Activated CD8-positive, alpha-beta T cell treated with anti-CD3 and anti-CD28 coated beads, Interleukin-2, amount 10 ng/mL, durations not matched to agents 7 days and 5 days (primary cell): ENCODE measurements at places on chromosomes 3 and 15. TPM values are rescaled to one million over a fixed set of nuclear protein-coding genes. Genes with fewer than 3 reads are reported as not detected.

- H3K36me3 ChIP-seq: peaks cover 6% of the 10 kb centered on the region
- no peak overlapping the region for H3K27ac ChIP-seq
- peaks cover 27% of the 10 kb centered on the region for H3K4me1 ChIP-seq
- no peak overlapping the region for H3K4me3 ChIP-seq
- no peak for DNase-seq
Measured at GRCh38 chr15:94606286-94606685, 374.9 kb downstream of the MCTP2 start.

- H3K36me3 ChIP-seq: peaks cover 2% of the 10 kb centered on the region
- H3K27me3 ChIP-seq: peaks cover 63% of the 10 kb centered on the region
- H3K27ac ChIP-seq: no peak overlapping the region
- no peak overlapping the region for H3K4me3 ChIP-seq
- no peak for DNase-seq
Measured at GRCh38 chr3:45858809-45859543, 17.1 kb upstream of the LZTFL1 start.

DNA sequence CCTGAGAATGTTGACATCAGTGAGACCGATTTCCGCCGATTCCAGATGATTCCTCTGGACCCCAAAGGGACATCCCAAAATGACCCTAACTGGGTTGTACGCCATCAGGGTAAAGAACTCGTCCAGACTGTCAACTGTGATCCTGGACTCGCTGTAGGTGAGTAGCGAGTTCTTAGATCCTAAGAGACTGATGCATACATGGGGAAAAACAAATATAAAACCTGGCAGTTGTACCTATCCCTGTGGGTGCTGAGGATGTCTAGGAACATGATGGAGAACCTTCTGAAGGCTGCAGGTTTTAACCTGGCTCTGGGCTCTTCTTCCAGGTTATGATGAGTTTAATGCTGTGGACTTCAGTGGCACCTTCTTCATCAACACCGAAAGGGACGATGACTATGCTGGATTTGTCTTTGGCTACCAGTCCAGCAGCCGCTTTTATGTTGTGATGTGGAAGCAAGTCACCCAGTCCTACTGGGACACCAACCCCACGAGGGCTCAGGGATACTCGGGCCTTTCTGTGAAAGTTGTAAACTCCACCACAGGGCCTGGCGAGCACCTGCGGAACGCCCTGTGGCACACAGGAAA is 12.3 kb downstream of the THBS1 start:
- no peak overlapping the region for H3K27ac ChIP-seq
- peaks cover 10% of the 10 kb centered on the region for H3K36me3 ChIP-seq
- DNase-seq: no peak
- H3K27me3 ChIP-seq: peaks cover 9% of the 10 kb centered on the region
- H3K4me3 ChIP-seq: no peak overlapping the region

DNA sequence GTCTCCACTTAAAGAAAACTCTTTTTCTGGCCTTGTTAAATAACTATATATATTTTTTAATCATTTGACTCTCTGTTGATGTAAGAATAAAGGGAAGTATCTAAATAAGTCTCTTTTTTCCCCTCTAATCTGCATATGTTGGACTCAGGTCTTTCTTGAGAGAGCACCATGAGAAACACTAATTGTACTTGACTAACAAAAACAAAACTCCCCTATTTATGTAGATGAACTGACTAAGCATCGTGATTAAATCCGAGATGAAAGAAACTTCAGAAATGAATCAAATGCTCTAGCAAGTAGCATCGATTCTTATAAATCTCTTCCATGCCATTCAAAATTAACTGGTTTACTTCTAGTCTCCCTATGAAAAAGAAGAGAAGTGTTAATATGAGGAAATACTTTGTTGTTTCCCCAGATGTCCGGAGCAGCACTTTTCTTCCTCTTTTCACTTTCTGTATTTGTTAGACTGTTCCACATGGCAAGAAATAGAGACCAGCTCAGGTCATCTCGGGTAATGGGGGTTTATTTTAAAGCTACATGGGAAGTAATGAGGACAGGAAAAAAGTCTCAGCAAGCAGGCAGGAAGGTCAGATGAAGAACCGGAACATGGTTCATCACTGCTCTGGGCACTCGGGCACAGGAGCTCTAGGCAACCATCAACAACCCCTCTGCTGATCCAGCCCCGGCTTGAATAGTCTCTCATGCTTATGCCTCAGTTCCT is 288.3 kb downstream of the CNTN6 start:
- DNase-seq: no peak
- H3K4me1 ChIP-seq: no peaks in the 10 kb centered on the region
- H3K4me3 ChIP-seq: no peak overlapping the region
- no peaks in the 10 kb centered on the region for H3K36me3 ChIP-seq
- H3K27me3 ChIP-seq: no peaks in the 10 kb centered on the region

DNA sequence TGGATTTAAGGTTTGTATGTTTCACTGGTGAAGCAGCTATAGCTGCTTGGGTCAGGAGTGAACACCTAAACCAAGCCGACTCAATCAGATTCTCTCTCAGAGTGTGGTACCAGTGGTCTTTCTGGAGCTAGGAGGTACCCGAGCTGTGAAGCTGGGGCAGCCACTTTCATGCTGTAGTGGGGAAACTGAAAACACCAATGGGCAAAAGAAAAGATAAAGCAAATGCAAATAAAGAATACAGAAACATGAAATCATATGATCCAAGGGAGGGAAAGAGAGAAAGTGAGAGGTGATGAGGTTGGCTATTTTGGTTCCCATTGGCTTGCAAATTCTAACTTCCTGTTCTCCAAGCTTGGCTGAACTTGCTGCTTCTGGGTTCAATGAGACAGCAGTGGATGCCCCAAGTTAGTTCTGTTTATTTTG is 212.3 kb upstream of the CFAP20DC start:
- no peak overlapping the region for H3K27ac ChIP-seq
- DNase-seq: no peak
- H3K36me3 ChIP-seq: no peaks in the 10 kb centered on the region
- H3K4me1 ChIP-seq: no peaks in the 10 kb centered on the region

DNA sequence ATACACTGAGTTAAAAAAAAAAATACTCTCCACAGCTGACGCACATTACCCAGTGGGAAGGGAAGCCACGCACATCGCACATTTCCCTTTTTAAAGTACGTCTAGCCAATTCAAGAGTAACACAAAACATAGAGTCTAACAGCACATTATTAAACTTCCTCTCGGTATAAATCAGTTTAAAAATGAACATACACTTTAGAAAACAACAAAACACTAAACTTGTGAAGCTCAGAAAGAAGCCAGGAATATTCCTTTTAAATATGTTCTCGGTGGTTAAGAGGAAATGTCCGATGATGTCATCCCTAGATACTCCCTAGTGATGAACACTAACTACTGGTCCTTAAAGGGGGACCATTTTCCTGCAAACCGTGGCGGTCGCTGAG is 721 bp downstream of the MYEF2 start:
- peak overlapping the region; percentile 92 for H3K4me3 ChIP-seq
- no peak for DNase-seq
- H3K27ac ChIP-seq: peak overlapping the region; percentile 86
- peaks cover 24% of the 10 kb centered on the region for H3K4me1 ChIP-seq
- peaks cover 17% of the 10 kb centered on the region for H3K36me3 ChIP-seq

- H3K36me3 ChIP-seq: no peaks in the 10 kb centered on the region
- no peak for DNase-seq
- peaks cover 14% of the 10 kb centered on the region for H3K4me1 ChIP-seq
- H3K27ac ChIP-seq: no peak overlapping the region
- peaks cover 37% of the 10 kb centered on the region for H3K27me3 ChIP-seq
Measured at GRCh38 chr3:124837065-124837464, 50.1 kb downstream of the ITGB5 start.

DNA sequence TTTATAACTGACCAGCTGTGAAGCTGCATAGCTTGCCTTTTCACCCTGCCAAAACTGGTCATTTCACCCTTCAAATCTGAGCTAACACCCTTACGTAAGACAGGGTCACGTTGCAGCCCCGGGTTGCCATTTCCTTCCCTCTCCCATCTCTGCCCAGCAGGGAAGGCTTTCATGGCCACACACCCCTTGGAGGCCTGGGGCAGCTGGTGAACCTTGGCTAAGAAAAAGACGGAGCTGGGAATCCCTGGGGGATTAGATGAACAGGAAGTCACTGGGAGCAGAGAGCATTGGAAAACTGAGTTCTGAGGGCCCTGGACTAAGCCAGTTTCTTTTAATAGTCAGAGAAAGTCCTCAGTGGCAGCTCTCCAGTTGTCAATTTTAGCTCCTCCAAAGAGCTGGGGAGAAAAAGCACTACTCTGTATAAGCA is 67.8 kb downstream of the TTC23 start:
- H3K4me3 ChIP-seq: no peak overlapping the region
- H3K36me3 ChIP-seq: no peaks in the 10 kb centered on the region
- no peak for DNase-seq
- H3K27me3 ChIP-seq: peaks cover 6% of the 10 kb centered on the region

GRCh38 chr3:14096742-14097141 is 27.9 kb downstream of the CHCHD4 start:
- H3K36me3 ChIP-seq: no peaks in the 10 kb centered on the region
- H3K4me3 ChIP-seq: no peak overlapping the region
- no peaks in the 10 kb centered on the region for H3K4me1 ChIP-seq
- H3K27me3 ChIP-seq: peaks cover 21% of the 10 kb centered on the region

DNA sequence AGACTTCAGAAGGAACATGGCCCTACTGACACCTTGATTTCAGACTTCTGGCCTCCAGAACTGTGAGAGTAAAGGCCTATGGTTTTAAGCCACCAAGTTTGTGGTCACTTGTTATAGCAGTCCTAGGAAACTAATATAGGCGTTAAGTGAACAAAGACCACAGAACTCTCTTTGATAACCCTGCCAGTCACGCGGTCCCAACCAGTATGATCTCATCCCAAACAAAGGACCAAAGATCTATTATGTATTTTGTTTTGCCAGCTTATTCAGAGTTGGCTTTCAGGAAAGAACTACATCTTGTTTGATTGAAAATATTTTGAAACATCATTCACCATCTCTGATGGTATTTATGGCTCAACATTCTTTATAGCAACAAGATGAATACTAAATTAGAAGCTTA is 294.4 kb upstream of the SLCO3A1 start:
- DNase-seq: no peak
- no peak overlapping the region for H3K27ac ChIP-seq
- H3K36me3 ChIP-seq: no peaks in the 10 kb centered on the region
- H3K27me3 ChIP-seq: peaks cover 13% of the 10 kb centered on the region
- H3K4me1 ChIP-seq: no peaks in the 10 kb centered on the region
- no peak overlapping the region for H3K4me3 ChIP-seq

DNA sequence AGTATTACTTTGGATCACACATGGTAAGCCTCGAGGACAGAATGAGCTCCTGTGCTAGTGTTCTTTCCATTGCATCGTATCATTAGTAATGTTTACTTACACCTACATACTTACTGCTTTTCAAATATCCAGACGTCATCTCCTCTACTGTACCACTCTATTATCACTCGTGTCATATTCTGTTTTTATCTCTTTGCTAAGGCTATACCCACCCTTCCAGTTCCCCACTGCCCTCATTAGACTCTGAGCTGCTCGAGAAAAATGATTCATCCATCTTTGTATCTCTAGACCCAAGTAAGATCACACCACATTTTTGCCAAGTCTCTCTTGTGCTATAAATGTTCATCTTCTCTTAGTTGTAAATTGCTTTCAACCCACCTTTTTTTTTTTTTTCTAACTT is 245.7 kb downstream of the TIGIT start:
- H3K36me3 ChIP-seq: no peaks in the 10 kb centered on the region
- DNase-seq: no peak
- H3K27me3 ChIP-seq: no peaks in the 10 kb centered on the region

GRCh38 chr3:80807577-80807976 is 953.9 kb downstream of the GBE1 start:
- H3K36me3 ChIP-seq: no peaks in the 10 kb centered on the region
- no peak for DNase-seq
- no peak overlapping the region for H3K4me3 ChIP-seq
- no peaks in the 10 kb centered on the region for H3K4me1 ChIP-seq
- H3K27me3 ChIP-seq: no peaks in the 10 kb centered on the region

DNA sequence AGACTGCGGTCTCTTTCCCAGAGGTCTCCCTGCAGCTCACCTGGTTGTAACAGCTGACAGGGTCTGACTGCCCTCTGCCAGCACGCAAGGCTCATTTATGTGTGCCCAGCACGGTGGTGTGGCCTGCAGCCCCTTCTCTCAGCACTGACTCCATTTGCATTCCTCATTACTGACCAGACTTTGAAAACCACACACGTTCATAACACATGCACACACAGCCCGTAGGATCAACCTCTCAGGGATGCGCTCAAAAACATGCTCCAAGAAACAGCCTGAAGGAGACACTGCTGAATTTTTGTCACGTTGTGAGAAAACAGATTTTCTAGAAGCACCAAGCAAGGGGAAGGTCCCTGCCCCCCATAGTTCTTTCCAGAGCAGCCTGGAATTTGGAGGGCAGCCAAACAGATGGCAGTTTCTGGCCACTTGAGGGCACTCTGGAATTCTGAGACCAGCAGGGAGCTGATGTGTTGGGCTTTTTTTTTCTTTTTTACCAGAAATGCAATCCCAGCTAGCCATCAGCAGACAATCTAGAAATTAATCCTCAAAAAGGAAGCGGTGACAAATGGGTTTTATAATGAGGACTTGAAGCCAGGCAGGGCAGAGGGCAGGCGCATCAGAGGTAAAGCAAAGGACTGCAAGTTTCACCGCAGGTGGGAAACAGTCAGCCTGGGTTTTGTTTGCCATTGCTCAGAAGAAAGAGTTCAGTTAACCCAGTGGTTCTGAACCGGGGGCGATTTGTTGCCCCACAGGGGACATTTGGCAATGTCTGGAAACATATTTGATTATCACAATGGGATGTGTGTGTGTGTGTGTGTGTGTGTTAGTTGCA is 170.5 kb upstream of the PROK2 start:
- H3K4me3 ChIP-seq: no peak overlapping the region
- H3K27ac ChIP-seq: no peak overlapping the region
- no peaks in the 10 kb centered on the region for H3K36me3 ChIP-seq
- DNase-seq: no peak

- peaks cover 3% of the 10 kb centered on the region for H3K36me3 ChIP-seq
- peaks cover 18% of the 10 kb centered on the region for H3K4me1 ChIP-seq
- DNase-seq: no peak
- no peak overlapping the region for H3K4me3 ChIP-seq
- H3K27ac ChIP-seq: no peak overlapping the region
- no peaks in the 10 kb centered on the region for H3K27me3 ChIP-seq
Measured at GRCh38 chr15:68349151-68349550, 71.6 kb downstream of the FEM1B start.

DNA sequence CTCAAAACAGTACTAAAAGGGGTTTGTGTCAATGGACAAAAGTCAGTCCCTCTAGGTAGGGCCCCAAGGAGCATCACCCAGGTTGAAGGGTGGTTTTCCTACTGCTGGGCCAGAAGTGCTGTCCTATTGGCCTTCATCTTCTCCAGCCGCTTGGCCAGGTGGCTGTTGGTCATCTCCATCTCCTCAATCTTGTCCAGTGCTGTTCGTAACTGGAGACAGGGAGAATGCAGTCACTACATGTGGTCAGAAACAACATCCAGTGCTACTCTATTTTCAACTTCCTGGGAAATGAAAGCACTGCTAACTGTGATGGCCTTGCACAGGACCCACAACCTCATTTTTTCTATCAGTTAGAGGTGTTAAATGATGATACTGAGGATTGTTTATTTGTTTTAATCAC is 60.4 kb downstream of the MLH1 start:
- no peak overlapping the region for H3K4me3 ChIP-seq
- H3K36me3 ChIP-seq: peaks cover 53% of the 10 kb centered on the region
- H3K4me1 ChIP-seq: peaks cover 4% of the 10 kb centered on the region
- no peaks in the 10 kb centered on the region for H3K27me3 ChIP-seq
- peak overlapping the region; percentile 23 for H3K27ac ChIP-seq

Gene ADAMTS17
- total RNA-seq: 5.1 TPM

Gene EPHB3
- 0.11 TPM for total RNA-seq

Gene GOLGA6A
- total RNA-seq: not detected

Gene PARP9
- total RNA-seq: 118 TPM

Gene SI
- total RNA-seq: not detected

Gene CELF6
- total RNA-seq: 0.45 TPM

Gene OR5H14
- not detected for total RNA-seq

Gene DUOXA1
- not detected for total RNA-seq

Gene RNF123
- 45.8 TPM for total RNA-seq

Gene CCDC13
- 0.63 TPM for total RNA-seq

Gene SCN11A
- not detected for total RNA-seq

Gene TMEM45A
- 0.42 TPM for total RNA-seq
